ENCODE measurements at places on chromosomes 4 and X. TPM values are rescaled to one million over a fixed set of nuclear protein-coding genes. Genes with fewer than 3 reads are reported as not detected.

The CT45A9 gene
- not detected for total RNA-seq

The HPRT1 gene
- total RNA-seq = 19.7 TPM

The AREG gene
- 0.30 TPM for total RNA-seq

The MAGEB1 gene
- total RNA-seq = not detected

The IGFBP7 gene
- total RNA-seq = 2,245 TPM

The AMOT gene
- total RNA-seq = 2.0 TPM

The SEC24B gene
- total RNA-seq = 23.8 TPM

The ADGRG2 gene
- 0.07 TPM for total RNA-seq

The CXorf38 gene
- 7.5 TPM for total RNA-seq

The S100G gene
- not detected for total RNA-seq

The CXCL1 gene
- 120 TPM for total RNA-seq

The NUDT10 gene
- total RNA-seq = 1.2 TPM

The HPSE gene
- 0.13 TPM for total RNA-seq

The BRS3 gene
- total RNA-seq = not detected

All from smooth muscle cell of the pulmonary artery (primary cell).